ENCODE measurements at places on chromosomes 1 and 21.
A peak's percentile ranks its signal among the peaks of the same experiment; 100 is the strongest.

DNA sequence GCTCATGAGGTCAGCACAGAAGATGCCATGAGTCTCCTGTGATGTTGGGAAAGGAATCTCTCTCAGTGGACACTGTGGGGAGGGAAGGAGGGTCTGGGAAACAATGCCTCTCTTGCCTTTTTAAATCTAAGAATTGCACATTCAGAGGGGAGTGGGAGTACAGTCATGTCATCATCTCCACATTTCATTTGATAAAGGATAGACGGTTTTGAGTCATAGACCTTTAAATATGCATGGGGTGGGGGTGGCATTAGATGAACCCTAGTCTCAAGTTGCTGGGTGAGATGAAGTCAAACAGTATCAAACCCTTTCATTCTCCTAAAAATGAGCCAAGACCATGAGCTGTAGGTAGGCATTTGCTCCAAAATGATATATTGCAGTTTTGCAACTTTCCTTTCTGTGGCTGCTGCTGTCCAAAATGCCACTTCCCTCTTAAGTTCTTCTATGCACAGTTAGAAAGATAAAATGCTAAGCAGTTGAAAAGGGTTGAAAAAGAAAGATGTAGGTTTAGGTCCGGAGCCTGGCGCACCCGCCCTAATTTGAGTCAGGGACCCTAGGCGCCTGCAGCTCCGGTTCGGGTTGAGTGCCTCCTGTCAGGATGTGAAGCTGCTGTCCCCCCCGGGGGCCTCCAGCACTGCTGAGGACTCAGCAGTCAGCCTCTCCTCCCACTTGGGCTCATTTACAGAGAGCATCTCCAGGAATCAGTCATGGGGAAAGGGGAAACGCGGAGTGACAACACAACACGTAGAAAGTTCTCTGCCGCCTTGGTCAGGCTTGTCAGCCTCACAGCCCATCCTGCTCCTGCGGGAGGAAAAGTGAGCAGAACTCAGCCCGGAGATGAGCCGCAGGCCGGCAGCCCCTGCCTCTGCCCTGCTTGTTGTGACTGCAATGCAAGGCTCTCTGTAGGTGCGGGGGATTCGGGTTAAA is 479.3 kb upstream of the RUNX1 start:
- DNase-seq = peak; percentile 34

GRCh38 chr1:34292472-34292871 is 115.8 kb downstream of the C1orf94 start:
- no peak for DNase-seq

DNA sequence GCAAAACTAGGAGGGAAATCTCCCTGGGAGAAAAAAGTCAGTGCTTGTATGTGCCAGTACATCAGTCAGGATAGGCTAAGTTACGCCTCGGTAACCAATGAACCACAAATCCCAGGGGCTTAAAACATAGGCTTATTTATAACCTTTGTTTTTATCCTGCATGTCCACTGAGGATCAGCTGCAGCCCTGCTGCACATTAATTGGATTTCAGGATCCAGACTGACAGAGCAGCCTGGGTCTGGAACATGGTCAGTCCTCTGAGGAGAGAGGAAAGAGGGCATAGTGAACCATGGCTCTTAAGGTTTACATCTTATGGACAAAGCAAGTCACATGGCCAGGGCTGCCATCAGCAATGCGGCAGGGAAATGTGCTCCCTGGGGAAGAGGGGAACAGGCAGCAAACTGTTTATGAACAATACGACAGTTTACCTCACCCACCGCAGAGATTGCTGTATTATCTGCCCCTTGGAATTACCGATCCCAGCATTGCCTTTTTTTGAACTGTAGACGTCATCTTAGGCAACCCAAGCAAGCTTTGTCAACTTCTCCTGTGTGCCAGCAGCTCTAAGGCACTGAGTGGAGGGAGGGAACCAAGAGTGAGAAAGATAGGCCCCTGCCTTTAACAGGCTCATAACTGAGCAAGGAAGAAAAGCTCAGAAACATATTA is 9.1 kb upstream of the SPRR4 start:
- no peak for DNase-seq

GRCh38 chr1:70947835-70948234 is 99.8 kb downstream of the PTGER3 start:
- DNase-seq = no peak

- no peak for DNase-seq
Measured at GRCh38 chr1:30974536-30974935, 66.0 kb upstream of the SDC3 start.

GRCh38 chr1:12177999-12178441 is 11.2 kb downstream of the TNFRSF1B start:
- peak; percentile 93 for DNase-seq

DNA sequence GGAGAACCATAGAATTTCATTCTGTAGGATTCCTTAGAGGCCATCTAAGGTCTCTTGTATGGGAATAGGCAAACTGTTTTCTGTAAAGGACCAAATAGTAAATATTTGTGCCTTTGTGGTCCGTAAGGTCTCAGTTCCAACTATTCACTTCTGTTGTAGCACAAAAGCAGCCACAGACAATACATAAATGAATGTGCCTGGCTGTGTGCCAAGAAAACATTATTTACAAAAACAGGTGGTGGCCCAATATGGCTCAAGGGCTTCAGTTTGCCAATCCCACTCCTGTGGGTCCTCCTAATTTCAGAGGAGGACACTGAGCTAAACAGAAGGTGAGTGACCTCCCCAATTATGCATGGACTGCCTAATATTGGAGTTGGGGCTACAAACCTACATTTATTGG is 67.6 kb upstream of the EDEM3 start:
- DNase-seq = no peak

DNA sequence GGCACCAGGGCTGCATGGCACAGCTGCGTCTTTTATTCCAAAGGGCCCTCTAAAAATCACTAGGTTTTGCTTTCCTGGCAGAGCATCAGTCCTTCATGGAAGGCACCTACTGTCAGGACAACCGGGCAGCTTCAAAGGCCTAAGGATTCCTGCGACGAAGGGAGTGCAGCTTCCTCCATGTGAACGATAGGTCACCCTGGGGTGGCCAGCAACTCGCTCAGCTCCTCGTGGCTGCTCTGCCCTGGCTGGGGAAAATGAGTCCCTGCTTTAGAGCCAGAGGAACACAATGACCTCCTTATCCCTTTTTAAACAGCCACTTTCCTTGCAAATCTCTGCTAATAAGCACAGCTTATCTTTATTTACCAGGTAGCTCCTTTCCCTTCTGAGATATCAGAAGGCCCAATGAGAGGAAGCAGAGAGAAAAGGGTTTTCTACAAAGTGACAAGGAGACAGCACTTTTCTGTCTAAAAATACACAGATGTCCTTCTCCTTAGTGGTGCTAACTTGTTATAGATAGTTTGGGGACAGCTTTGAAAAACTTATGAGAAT is 71.6 kb upstream of the SMYD2 start:
- DNase-seq = no peak

DNA sequence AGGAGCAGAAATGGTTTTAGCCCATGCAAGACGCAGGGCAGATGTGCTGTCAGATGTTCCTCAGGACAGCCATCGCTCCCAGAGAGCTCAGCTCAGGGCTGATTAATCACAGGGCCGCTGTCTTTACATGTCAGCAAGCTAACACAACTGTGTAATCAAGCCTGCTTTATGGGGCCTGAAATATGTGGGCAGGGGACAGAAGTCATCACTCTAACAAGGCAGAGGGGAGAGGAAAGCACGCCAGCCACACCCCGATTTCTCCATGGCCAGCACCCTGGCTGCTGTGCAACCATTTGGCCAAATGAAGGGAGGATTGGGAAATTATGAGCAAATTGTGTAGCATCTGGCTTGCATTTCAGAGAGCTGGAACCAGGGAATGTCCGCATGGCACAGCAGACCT is 368.8 kb downstream of the NPHP4 start:
- no peak for DNase-seq

DNA sequence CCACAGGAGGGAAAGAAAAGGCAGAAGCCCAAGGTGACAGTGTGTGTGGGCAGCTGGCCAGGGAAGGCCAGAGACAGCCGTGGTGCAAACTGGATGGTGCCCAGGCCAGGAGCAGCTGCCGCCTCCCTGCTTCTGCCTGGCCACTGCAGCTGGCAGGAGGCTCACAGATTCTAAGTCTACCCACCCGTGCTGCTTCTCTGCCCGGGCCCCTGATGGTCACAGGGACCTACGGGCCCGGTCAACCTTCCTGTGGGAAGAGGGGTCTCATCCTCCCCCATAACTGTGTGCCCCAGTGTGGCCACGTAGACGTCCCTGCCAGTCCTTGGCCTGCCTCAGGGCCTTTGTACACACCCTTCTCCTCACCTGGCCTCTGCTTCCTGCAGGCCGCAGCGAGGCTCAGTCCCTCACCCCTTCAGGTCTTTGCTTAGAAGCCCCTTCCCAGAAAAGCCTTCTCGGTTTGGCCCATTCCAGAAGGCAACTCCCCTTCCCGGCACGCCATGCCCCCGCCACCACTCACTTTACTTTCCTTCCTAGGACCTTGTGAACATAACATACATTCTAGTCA is 192.6 kb upstream of the AJAP1 start:
- no peak for DNase-seq

GRCh38 chr1:75722966-75723365 is 1.5 kb upstream of the ACADM start:
- no peak for DNase-seq

DNA sequence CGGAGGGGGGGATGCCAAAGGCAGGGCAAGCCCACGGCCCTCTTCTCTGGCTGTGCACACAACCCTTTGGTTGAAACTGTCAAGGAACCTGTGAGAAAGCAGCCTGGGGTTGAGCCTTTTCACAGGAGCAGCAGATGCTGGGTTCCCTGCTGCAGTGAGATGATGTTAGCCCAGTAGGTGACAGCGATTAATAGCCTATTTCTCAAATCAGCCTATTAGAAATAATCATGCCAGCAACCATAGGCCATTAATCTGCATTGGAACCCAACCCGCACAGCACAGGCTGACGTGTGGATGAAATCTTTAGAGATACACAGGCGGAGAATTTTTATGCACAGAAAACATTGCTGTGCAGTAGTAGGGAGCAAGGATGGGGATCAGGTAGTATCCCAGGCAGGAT is 637.5 kb downstream of the AJAP1 start:
- no peak for DNase-seq

- no peak for DNase-seq
Measured at GRCh38 chr21:43353282-43354025, 73.5 kb downstream of the SIK1 start.

- DNase-seq = peak; percentile 52
Measured at GRCh38 chr1:235415008-235415904, 48.0 kb downstream of the TBCE start.

DNA sequence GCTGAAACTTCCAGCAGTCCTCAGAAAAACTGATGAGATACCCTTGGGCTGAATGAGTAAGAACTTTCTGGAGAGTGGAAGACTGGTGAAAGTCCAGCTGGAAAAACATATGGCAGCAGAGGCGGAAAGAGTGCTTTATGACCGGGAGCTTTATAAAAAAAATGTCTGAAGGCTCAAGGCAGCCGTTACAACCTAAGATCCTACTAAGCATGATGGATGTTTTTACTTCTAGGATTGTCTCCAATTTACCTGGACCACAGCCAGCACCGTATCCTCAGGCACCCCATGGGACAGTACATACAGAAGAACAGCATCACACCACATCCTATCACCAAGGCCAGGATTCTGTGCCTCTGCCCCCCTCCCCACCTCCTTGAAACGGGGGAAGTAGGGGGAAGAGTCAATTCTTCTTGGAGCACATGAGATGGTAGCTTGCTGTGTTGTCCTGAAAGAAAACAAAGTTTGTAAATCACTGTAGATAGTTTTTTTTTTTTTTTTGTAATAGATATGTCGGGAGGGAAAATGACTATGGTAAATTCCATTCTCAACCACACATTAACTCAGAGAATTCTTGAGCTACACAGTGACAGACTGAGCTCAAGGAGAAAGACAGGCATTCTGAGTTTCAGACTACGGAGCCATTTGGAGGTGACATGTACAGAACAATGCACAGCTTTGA is 11.8 kb upstream of the IRF2BP2 start:
- no peak for DNase-seq

Measured in stimulated activated naive CD4-positive, alpha-beta T cell treated with Interleukin-2 at 50 U/mL for 16 hours (primary cell).